ENCODE measurements at places on chromosomes 6 and 20. TPM values are rescaled to one million over a fixed set of nuclear protein-coding genes. Genes with fewer than 3 reads are reported as not detected.

DNA sequence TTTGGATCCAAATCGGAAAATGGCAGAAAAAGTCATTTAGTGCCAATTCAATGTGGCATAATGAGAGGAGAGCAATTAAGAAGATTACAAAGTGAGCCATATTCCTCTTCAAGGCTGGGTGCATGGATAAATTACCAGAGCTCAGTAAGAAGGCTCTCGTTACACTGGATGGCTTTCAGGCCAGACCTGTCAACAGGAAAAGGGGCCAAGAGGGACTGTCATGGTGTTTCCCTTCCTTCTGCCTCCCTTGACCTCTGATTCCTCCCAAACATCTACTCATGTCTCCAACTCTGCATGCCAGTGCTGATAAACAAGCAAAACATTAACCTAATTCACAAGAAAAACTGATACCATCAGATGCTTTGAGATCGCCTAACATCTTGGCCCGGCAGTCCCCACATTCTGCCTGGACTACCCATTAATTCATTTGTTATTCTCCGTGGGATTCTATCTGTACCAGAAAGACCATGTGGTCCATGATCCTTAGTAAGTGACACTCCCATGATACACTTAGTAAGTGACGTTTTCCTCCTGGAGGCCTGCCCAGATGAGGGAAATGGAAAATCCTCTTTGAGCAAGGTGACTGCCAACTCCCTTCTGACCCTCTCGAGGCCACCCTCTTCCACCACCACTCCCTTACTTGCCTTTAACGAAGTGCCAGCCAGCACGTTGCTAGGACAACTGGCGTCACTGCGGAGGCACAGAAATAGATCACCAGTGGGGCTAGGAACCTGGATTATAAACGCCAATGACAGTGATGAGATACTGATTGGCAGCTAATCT is 239.2 kb downstream of the GMPR start:
- no peaks in the 10 kb centered on the region for H3K27me3 ChIP-seq
- H3K36me3 ChIP-seq, result no peaks in the 10 kb centered on the region
- DNase-seq, result no peak

The SOBP gene
- total RNA-seq, result 0.26 TPM

GRCh38 chr6:11486959-11487358 is 50.6 kb upstream of the TMEM170B start:
- no peaks in the 10 kb centered on the region for H3K36me3 ChIP-seq
- H3K4me3 ChIP-seq, result no peak overlapping the region
- no peaks in the 10 kb centered on the region for H3K27me3 ChIP-seq
- no peak for DNase-seq
- H3K27ac ChIP-seq, result no peak overlapping the region

DNA sequence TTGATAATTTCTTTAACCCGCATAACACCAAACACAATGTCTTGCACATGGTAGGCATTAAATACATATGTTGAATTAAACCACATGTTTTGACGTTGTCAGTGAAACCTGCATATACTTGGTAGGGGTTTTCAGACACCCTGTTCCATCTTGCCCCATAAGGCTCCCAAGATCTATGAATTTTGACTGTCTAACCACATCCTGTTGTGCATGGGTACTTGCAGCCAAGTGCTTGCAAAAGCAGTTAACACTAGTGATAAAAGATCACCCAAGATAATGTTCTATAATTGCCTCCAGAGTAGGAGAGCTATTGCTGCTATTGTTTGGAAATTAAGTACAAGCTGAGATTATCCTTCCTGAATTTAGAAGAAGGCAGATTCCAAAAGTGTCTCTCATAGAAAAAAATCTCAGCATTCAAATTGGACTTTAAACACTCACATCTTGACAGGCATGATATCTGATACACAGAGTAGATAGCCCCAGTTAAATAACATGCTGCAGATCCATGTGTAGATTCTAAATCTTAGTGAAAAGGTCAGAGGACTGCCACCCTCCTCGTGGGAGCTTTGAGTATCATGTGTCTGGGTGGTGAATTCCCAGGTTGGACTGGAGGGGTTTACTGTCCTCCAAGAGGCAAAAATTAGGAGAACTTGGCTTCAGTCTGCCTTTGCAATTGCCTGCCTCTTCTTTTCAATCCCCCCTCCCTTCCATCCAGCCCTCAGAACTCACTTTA is 25.8 kb upstream of the CCN6 start:
- H3K4me3 ChIP-seq, result no peak overlapping the region
- DNase-seq, result no peak
- H3K36me3 ChIP-seq, result no peaks in the 10 kb centered on the region
- no peaks in the 10 kb centered on the region for H3K27me3 ChIP-seq
- peak overlapping the region; percentile 62 for H3K27ac ChIP-seq
- H3K4me1 ChIP-seq, result peaks cover 33% of the 10 kb centered on the region

- DNase-seq, result no peak
- no peak overlapping the region for H3K4me3 ChIP-seq
- H3K27ac ChIP-seq, result no peak overlapping the region
- H3K4me1 ChIP-seq, result peaks cover 4% of the 10 kb centered on the region
Measured at GRCh38 chr6:14193524-14193923, 76.0 kb downstream of the CD83 start.

GRCh38 chr6:4155848-4156466 is 20.6 kb upstream of the ECI2 start:
- peak; percentile 84 for DNase-seq
- H3K27ac ChIP-seq, result no peak overlapping the region
- no peaks in the 10 kb centered on the region for H3K27me3 ChIP-seq
- H3K4me3 ChIP-seq, result no peak overlapping the region
- H3K4me1 ChIP-seq, result peaks cover 4% of the 10 kb centered on the region

The SCRT2 gene
- total RNA-seq, result not detected

The PSORS1C2 gene
- 63.0 TPM for total RNA-seq

- DNase-seq, result peak; percentile 74
- H3K4me3 ChIP-seq, result peak overlapping the region; percentile 32
- H3K36me3 ChIP-seq, result no peaks in the 10 kb centered on the region
- H3K27me3 ChIP-seq, result no peaks in the 10 kb centered on the region
- H3K4me1 ChIP-seq, result peaks cover 20% of the 10 kb centered on the region
Measured at GRCh38 chr6:10163203-10163962, 251.5 kb downstream of the TFAP2A start.

- no peak overlapping the region for H3K4me3 ChIP-seq
- peaks cover 26% of the 10 kb centered on the region for H3K36me3 ChIP-seq
- H3K27ac ChIP-seq, result no peak overlapping the region
- H3K4me1 ChIP-seq, result no peaks in the 10 kb centered on the region
Measured at GRCh38 chr6:39104528-39104927, 10.5 kb downstream of the SAYSD1 start.
